ENCODE measurements at places on chromosomes 6 and 20. TPM values are rescaled to one million over a fixed set of nuclear protein-coding genes. Genes with fewer than 3 reads are reported as not detected.
A peak's percentile ranks its signal among the peaks of the same experiment; 100 is the strongest.

Gene KCNK17
- not detected for polyA plus RNA-seq

Gene STMND1
- 0.38 TPM for polyA plus RNA-seq

Gene ISM1
- polyA plus RNA-seq: 3.6 TPM

Gene TPBG
- polyA plus RNA-seq: 41.0 TPM

Gene MLN
- 1.5 TPM for polyA plus RNA-seq

Gene SNAP25
- 6.2 TPM for polyA plus RNA-seq

Gene C6orf141
- polyA plus RNA-seq: 0.90 TPM

Gene CFAP61
- polyA plus RNA-seq: 2.6 TPM

Gene DYNLT2
- polyA plus RNA-seq: 9.0 TPM

Gene PNLDC1
- 0.46 TPM for polyA plus RNA-seq

Gene AMD1
- 73.4 TPM for polyA plus RNA-seq

Gene HAO1
- polyA plus RNA-seq: 0.08 TPM

DNA sequence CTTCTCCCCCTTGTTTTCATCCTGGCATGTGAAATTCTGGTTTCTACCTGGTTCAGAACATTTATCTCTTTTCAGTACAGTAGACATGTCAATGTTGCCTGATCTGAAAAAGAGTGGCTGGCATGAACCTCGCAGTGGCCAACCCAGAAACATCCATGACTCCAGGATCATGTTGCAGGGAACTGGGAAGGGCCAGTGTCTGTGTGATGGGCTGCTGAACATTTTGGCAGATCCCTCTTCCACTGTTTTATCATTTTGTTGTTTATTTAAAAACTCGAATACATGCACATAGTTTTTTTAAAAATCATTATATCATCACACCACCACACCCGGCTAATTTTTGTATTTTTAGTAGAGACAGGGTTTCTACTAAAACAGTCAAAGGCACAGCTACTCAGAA is 19.0 kb downstream of the WFDC3 start:
- DNase-seq: no peak

- no peak for DNase-seq
Measured at GRCh38 chr6:1610497-1611321, 994 bp downstream of the FOXC1 start.

- no peak for DNase-seq
Measured at GRCh38 chr20:56348746-56349145, 10.0 kb upstream of the FAM210B start.

GRCh38 chr20:16694161-16694560 is 35.7 kb upstream of the SNRPB2 start:
- DNase-seq: no peak

GRCh38 chr6:114376611-114377175 is 33.9 kb upstream of the HS3ST5 start:
- no peak for DNase-seq

- peak; percentile 42 for DNase-seq
Measured at GRCh38 chr6:140078561-140079125, 704.2 kb upstream of the CITED2 start.

- DNase-seq: no peak
Measured at GRCh38 chr20:58619077-58619863, 31.8 kb upstream of the STX16 start.

DNA sequence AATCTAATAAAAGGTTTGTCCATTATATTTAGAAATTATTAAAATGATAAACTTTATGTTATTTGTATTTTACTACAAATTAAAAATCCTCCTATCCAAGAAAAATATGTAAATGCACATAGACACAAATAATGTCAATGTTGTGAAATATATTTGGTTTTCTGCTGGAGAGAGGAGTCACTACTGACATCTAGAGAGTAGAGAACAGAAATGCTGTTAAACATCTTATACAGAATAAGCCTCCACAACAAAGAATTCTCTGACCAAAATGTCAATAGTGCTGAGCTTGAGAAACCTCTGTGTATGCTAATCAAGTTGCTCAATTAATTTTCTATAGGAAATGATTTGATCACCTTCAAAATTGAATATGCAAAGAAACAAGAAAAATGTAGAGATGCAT is 12.4 kb downstream of the HTR1B start:
- no peak for DNase-seq

DNA sequence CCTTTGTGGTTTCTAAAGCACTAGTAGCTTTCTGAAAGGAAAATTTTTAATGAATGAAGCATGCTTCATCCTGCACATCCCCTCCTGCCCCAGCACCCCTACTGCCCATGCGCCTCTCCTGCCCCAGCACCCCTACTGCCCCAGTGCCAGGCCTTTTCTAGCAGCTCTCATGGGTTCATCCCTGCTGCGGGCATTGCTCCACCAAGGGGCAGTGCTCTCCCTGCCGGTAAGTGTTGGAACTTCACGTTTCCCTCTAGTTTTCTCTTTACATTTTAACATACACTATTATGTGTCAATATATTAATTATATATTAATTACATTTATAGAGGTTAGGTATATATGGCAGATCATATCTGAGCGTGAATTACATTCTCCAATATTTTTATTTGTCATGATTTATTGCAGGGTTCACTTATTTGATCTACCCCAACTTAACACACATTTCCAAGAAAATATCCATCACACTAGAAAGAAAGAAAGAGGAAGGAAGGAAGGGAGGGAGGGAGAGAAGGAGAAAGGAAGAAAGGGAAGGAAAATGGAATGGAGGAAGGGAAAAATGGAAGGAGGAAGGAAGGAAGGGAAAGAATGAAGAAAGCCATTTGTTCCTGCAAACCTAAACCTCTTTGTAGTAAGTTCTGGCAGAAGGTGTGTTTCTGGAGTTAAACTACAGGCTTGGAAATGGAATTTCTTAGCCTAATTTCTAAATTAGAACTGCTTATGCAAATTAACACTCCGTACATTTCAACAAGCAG is 46.8 kb downstream of the CEP43 start:
- DNase-seq: no peak

DNA sequence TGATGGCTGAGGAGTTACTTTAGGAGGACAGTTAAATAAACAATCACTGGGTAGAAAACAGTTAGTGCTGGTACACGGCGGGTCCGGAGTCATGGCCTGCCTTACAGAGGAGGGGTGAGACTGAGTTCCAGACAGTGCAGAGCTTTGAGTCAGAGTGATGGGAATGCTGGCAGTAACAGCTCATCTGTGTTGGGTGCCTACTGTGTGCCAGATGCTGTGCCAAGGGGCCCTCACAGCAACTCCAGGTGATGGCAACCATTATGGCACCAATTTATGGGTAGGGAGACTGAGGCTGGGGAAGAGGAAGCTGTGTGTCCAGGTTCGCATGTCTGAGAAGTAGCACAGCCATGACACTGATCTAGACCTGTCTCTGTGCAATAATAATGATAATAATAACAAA is 132.6 kb downstream of the CEBPB start:
- DNase-seq: no peak

DNA sequence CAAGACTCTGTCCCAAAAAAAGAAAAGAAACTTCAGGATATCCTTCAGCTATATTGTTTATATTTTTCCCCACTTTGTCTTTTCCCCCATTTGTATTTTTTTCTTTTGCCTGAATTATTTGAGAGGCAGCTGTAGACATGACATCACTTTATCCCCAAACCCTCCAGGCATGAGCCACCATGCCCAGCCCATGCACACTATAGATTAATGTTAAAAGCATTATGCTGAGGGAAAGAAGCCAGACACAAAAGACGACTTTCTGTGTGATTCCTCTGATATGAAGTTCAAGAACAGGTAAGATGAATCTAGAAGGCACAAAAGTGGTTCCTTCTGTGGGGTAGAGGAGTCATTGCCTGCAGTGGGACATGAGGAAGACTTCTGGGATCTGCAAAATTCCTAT is 16.4 kb downstream of the CEBPB start:
- no peak for DNase-seq

DNA sequence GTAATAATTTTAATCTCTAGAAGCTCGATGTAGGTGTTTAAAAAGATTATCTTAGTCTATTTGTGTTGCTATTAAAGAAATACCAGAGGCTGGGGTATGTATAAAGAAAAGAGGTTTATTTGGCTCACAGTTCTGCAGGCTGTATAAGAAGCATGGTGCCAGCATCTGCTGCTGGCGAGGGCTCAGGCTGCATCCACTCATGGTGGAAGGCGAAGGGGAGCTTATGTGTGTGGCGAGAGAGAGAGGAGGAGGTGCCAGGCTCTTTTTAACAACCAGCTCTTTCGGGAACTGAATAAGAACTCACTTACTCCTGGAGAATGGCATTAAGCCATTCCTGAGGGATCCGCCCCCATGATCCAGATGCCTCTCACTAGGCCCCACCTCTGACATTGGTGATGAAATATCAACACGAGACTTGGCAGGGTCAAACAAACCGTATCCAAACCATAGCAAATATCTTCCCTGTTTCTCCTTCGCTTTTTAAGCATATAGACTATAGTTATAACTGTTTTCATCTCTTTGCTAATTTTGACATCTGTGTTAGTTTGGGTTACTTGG is 24.5 kb downstream of the CHMP4B start:
- no peak for DNase-seq

DNA sequence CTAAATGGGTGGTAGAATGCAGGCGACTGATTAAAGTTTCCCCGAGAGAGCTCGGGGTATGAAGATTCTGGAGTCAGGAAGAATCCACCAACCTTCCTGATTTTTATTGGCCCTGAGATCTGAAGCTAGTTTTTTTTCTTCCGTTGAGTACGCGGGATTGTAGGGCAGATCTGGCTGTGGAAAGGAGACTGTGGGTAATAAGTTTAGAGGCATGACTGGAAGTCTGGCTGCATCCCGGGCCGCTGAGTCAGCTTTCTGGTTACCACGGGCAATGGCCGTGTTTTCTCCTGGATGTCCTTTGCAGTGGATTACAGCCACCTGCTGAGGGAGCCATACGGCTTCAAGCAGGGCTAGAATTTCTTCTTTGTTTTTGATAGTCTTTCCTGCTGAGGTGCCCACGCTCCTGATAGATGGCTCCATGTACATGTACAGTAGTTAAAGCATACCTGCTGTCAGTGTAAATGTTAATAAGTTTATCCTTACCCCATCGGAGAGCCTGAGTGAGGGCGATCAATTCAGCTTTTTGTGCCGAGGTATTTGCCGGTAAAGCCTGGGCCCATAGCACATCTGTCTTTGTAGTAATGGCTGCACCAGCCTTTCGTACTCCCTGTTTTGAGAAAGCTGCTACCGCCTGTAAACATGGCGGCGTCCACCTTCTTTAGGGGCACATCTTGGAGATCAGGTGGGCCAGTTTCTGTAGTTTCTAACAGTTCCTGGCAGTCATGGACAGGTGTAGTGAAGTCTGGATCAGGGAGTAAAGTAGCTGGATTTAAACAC is 154.0 kb downstream of the TRIM27 start:
- DNase-seq: no peak

GRCh38 chr20:35617397-35618262 is 2.0 kb downstream of the SPAG4 start:
- no peak for DNase-seq

GRCh38 chr6:71164890-71165289 is 123.7 kb upstream of the OGFRL1 start:
- no peak for DNase-seq

GRCh38 chr20:36728986-36729385 is 16.9 kb downstream of the NDRG3 start:
- DNase-seq: no peak

GRCh38 chr20:53639647-53640440 is 46.2 kb upstream of the ZNF217 start:
- no peak for DNase-seq

GRCh38 chr6:16446273-16446672 is 207.9 kb downstream of the GMPR start:
- DNase-seq: no peak

DNA sequence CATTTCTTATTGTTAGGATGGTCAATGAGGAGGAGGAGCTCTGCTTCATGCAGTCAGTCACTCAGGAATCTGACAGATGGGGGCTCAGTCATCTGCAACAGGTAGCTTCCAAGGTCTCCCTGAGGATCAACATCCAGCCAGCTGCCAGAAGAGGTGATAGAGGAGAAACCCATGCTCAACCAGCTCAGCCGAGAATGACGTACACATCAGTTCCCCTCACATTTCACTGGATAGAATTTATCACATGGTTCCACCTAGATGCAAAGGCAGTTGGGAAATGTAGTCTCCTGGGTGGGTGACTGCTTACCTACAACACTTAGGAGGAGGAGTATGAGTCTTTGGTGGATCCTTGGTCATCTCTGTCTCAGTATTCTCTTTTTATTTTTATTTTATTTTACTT is 144.5 kb downstream of the CEBPB start:
- no peak for DNase-seq

- no peak for DNase-seq
Measured at GRCh38 chr20:46804126-46804525, 90.5 kb upstream of the EYA2 start.

GRCh38 chr6:131900231-131900630 is 50.9 kb downstream of the CCN2 start:
- DNase-seq: no peak

DNA sequence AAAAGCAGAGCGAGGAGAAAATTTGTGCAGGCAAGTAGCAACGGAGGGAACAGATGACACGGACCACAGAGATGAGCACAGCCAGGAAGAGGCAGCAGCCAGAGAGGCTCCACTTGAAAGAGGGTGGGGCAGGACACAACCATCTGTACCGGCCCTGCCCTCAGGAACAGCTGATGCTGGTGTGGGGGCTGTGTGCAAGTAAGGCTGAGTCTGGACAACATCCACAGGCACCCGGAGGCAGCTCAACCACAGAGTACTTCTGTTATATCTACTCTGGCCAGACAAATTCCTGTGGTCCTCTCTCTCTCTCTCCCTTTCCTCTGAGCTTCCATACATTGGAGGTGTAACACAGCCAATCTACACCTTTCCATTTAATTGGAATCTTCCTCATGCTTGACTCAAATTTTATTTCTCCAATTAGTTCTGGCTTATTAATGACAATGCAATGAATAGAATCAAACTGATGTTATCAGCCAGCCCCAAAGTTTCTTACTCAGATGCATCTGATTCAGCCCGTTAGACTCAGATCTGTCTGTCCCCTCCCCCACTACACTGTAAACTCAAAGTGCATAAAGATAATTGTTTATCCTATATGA is 24.9 kb downstream of the KIF13A start:
- DNase-seq: no peak

DNA sequence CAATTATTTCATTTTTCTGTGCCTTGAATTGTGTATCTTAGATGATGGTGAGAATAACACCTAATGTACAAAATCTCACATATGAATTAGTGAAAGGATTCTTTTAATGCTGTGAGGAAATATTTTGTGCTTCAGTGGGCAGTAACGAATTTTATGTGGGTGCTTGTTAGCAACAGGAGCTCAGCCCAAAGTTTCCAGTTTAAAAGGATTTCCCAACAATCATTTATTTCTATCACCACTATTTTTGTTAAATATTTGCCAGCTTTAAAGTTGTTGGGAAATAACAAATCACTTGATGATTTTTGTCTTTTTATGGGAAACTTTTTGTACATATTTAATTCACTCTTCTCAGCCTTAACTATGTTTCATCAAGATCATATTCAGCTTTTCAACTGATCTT is 111.8 kb downstream of the QKI start:
- DNase-seq: no peak

- no peak for DNase-seq
Measured at GRCh38 chr6:19554356-19555225, 282.6 kb upstream of the ID4 start.

DNA sequence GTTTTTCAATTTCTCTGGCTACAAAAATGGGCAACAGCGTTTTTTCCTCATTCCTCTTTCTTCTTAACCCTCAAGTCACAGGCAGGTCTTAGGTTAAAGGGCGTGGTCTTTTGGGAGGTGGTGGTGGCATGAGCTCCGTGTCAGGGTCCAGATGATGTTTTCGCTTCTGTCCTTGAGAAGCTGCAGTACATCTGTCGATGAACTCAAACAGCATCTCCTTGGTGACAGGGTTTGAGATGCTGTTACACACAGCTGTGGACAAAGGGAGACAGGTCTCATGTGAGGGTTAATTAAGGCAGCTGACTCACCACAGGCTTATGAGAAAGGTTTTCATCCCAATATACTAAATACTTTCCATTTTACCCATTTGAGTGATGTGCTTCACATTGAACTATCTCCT is 350.8 kb downstream of the RNGTT start:
- no peak for DNase-seq

Measured in right renal pelvis (tissue), 4 donors.